T-helper 1 cell treated with Interleukin-12 subunit alpha and Interleukin-12 subunit beta and Interleukin-4 antibody, amounts not matched to agents 30 ng/mL and 1 ng/mL, for 36 hours (primary cell): ENCODE measurements at places on chromosomes 3 and 15. TPM values are rescaled to one million over a fixed set of nuclear protein-coding genes. Genes with fewer than 3 reads are reported as not detected.

The SLC12A1 gene
- not detected in 2 replicates for total RNA-seq

The KNG1 gene
- total RNA-seq = not detected in 2 replicates

The CAND2 gene
- total RNA-seq = 0.17 and 0.78 TPM in 2 replicates

The TICRR gene
- total RNA-seq = 14.1 and 15.4 TPM in 2 replicates

The FAM81A gene
- 0.17 and 0.78 TPM in 2 replicates for total RNA-seq

The SPSB4 gene
- total RNA-seq = not detected in 2 replicates

The DNAJA4 gene
- total RNA-seq = 38.9 and 39.7 TPM in 2 replicates

The IL16 gene
- total RNA-seq = 237 and 240 TPM in 2 replicates

The ATP6V1A gene
- total RNA-seq = 45.8 and 46.6 TPM in 2 replicates

The TM6SF1 gene
- 13.0 and 15.9 TPM in 2 replicates for total RNA-seq

The LRRC34 gene
- total RNA-seq = 1.5 and 1.9 TPM in 2 replicates

The AMT gene
- total RNA-seq = 3.9 and 4.6 TPM in 2 replicates

The PFKFB4 gene
- 8.1 and 8.8 TPM in 2 replicates for total RNA-seq

The HTR3E gene
- not detected in 2 replicates for total RNA-seq

The USP19 gene
- total RNA-seq = 71.7 and 75.0 TPM in 2 replicates

The ISLR gene
- not detected in 2 replicates for total RNA-seq

The P2RY12 gene
- total RNA-seq = not detected in 2 replicates

The CEMIP gene
- total RNA-seq = 0.12 TPM in 1 of 2 replicates, not detected in the other

The CCR9 gene
- not detected in 2 replicates for total RNA-seq

The PLA2G4F gene
- not detected in 2 replicates for total RNA-seq

The SERPINI2 gene
- not detected in 2 replicates for total RNA-seq

The IMPG2 gene
- total RNA-seq = 0.51 and 0.54 TPM in 2 replicates

The RPP25 gene
- total RNA-seq = 5.4 and 6.0 TPM in 2 replicates

The CIB2 gene
- total RNA-seq = 1.4 and 1.9 TPM in 2 replicates

The MIX23 gene
- 45.9 and 48.1 TPM in 2 replicates for total RNA-seq

The SHC4 gene
- total RNA-seq = 1.6 TPM in 2 replicates

The PDE8A gene
- 14.0 and 16.6 TPM in 2 replicates for total RNA-seq

The CLDN11 gene
- total RNA-seq = 0.10 TPM in 1 of 2 replicates, not detected in the other

The ECE2 gene
- total RNA-seq = not detected in 2 replicates

The ERC2 gene
- total RNA-seq = 0.15 TPM in 1 of 2 replicates, not detected in the other

The CD86 gene
- 5.4 and 6.4 TPM in 2 replicates for total RNA-seq

The TPRG1 gene
- 2.7 and 2.9 TPM in 2 replicates for total RNA-seq

The SCN5A gene
- total RNA-seq = not detected in 2 replicates

The OSTN gene
- not detected in 2 replicates for total RNA-seq

The SLC22A14 gene
- total RNA-seq = not detected in 2 replicates

The C3orf22 gene
- not detected in 2 replicates for total RNA-seq

The GPR149 gene
- not detected in 2 replicates for total RNA-seq

The NR2E3 gene
- not detected in 2 replicates for total RNA-seq

The CCDC54 gene
- not detected in 2 replicates for total RNA-seq

The SAXO2 gene
- total RNA-seq = 0.12 and 0.49 TPM in 2 replicates
